ENCODE measurements at places on chromosomes 12 and 14.

GRCh38 chr14:34629344-34629656 is 648 bp downstream of the SNX6 start:
- no peak for DNase-seq

- no peak for DNase-seq
Observed at GRCh38 chr12:51871126-51871525, 16.8 kb upstream of the ANKRD33 start.

DNA sequence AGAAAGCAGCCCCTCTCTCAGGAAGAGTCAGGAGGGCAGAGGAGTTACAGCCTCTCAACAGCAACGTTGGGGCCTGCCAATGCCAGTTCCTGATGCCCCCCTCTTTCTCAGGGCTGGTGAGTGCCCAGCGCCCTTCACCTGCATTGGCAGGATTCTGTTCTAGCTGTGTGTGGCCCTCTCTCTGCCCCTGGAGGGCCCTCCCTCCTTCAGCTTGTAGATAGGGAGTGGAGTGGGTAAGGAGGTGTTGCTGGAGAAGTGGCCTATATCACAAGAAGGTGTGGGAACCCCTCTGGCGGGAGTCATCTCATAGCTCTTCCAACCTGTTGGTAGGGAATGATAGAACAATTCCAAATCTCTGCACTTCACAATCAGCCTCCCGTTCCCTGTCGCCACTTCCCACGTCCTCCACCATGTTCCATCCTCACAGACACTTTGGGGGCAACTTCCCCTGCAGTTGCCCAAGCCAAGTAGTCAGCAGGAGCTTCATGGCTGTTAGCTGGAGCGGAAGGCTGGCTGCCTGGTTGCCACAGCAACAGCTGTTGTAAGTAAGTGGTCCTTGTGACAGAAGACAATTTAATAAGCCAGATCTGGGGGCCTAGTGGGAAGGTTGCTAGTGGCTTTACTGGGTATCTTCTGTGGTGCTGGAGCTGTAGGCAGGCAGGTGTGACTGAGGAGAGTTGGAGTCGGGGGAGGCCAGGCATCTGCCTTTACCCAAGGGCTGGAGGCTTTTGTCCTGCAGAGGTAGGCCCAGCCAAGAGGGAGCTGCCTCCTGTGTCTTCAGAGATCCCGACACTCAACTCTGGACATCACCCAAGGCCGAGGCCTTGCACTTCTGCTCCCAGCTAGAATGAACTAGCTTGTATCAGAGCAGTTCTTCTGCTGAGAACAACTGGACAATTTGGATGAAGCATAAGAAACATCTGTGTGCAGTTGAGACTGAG is 38.4 kb downstream of the GALNT16 start:
- DNase-seq, result no peak

DNA sequence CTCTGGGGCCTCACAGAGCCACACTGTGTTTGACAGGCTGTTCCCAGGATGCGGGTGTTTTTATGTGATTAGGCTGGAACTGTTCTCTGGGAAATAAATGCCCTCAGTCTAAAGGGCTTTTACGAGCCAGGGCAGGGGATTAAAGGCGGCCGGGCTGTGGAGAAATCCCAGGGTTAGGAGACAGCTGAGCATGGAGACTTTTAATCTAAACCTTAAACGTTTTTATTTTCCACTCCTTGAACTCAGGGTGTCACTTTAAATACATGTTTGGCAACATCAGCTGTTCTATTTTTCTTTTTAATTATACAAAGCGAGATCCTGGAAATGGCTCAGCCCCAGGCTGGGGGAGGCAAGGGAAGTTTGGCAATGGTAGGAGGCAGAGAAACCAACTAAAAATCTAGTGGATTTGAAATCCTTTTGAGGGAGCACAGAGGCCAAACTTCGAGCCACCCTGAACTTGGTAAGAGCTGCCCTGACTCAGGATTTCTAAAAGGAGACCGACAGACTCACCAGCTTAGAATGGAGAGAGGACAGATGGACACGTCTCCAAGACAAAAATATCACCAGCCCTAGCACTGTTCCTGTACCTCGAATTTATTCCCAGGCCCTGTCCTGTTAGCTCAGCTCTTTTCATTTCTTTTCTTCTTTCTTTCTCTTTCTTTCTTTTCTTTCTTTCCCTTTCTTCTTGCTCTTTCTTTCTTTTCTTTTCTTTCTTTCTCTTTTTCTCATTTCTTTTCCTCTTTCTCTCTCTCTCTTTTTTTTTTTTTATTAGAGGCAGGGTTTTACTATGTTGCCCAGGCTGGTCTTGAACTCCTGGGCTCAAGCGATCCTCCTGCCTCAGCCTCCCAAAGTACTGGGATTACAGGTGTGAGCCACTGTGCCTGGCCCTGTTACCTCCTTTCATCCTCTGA is 15.8 kb upstream of the ORAI1 start:
- DNase-seq, result no peak

- no peak for DNase-seq
Observed at GRCh38 chr14:89027097-89027740, 202.8 kb downstream of the TTC8 start.

DNA sequence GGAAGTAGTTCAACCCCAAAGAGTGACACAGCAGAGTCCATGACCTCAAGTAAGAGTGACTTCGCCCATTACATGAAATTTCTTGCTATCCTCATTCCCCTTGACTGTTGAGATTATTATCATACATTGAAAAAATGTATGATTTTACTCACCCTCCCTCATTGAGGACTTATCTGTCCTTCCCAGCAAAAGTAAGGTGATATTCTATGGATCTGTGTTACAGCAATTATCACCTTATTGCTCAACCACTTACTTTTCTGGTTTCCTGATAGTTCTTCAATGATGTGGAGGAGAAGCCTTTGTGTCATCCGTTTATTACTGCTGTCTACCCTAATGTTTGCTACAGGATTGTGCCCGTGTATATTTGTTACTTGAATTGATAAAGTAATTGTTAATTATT is 306.2 kb downstream of the TRHDE start:
- no peak for DNase-seq

GRCh38 chr12:67991158-67991557 is 1.9 kb downstream of the IFNG-AS1 start:
- DNase-seq, result no peak

DNA sequence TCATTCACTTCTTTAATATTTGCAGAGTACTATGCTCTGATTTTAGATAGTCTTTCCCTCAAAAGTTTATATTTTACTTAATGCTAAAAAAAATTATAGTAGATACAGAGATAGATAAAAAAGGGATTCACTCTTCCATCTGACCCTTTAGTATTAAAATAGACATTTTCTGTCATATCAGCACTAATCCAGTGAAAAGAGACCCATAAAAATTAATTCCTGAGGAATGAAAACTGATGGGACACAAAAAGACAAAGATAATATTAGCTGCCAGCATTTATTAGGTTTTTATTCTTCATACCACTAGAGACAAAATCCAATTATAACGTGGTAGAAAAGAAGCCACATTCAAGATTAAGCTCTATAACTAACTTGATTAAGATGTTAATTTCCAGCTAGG is 45.3 kb downstream of the SOS2 start:
- no peak for DNase-seq

DNA sequence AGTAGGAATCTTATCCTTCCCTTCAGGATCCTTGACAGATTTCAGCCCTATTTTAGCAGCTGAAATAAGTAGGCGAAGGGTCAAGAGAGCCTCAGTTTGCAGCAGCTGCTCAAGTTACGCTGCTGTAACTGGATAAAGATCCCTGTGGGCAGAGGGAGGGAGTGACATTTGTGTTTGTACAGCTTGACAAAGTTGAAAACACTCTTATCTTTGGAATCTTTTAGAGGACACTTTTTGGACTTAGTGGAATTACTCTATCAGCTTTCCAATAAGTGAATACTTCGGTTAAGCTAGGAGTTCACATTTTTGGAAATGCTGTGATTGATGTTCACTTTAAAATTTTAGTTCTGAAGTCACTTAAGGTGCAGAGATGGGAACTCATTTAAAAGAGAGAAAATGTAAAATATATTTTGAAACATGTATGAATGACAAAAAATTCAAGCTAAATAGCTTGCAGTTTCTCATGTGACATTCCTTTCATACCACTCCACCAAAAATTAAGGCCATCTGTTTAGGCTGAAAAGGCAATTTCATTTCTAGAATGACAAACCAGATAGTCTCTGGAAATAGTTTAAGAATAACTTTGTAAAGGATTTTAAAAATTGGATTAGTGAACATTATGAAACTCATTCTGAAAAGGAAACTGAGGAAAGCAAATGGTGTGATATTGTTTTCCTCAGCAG is 55.2 kb downstream of the SLC38A4 start:
- no peak for DNase-seq

GRCh38 chr12:25949343-25949742 is 9.1 kb upstream of the RASSF8 start:
- no peak for DNase-seq

DNA sequence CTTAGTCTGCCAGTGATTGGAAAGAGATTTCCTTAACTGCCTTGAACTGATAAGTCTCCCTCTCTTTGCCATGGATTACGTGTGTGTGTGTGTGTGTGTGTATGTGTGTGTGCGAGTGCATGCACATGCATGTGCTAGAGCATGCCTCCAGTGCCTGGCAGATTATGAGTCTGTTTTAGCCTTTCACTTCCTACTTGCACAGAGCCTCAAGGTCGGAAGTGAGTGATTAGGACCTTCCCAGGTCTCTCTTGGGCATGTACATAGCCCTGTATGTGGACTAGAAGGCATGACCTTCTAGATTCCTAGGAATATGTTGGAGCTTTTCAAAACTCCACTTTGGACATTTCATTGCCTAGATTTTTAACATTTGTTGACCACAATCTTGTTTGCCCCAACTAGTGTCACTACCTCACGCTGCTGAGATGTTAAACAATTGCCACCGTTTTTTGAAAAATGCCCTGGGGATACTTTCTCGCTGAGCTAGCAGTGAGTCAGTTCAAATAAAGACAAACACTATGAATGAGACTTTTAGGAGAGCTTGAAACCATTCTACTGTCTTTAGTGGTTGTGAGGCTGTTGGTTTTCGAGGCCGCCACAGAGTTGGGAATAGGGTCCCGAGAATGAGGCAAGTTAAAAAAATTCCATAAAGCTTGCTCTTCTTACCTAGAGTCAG is 28.2 kb downstream of the KIAA0586 start:
- no peak for DNase-seq

GRCh38 chr12:131990066-131990979 is 40.6 kb downstream of the EP400 start:
- DNase-seq, result no peak

DNA sequence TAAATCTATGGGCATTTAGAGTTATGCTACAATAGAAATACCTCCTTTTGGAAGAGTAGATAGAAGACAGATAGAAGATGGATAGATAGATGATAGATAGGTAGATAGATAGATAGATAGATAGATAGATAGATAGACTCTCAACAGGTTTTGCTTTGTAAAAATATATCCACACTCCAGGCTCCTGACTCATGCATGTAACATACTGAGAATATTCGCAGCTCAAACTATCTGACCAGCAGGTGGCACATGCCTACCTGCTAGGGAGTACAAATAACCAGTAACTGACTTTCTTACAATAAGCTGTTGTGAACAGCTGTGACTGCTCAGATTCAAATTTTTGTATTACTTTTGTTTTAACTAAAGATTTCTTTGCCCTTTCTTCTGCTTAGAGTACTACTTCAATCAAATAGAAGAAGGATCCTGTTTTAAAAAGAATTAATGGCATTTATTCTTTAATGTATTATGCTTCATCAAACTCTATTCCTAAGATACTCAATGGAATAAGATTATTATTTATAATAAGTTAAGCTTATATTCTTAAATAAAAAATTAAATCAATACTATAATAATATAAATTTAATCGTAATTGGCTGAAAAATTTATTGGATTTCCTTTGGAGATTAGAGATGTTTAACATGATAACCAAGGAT is 15.8 kb upstream of the CPNE8 start:
- peak; percentile 20 for DNase-seq
